ENCODE measurements at places on chromosomes 5 and 9.
A peak's percentile ranks its signal among the peaks of the same experiment; 100 is the strongest.

DNA sequence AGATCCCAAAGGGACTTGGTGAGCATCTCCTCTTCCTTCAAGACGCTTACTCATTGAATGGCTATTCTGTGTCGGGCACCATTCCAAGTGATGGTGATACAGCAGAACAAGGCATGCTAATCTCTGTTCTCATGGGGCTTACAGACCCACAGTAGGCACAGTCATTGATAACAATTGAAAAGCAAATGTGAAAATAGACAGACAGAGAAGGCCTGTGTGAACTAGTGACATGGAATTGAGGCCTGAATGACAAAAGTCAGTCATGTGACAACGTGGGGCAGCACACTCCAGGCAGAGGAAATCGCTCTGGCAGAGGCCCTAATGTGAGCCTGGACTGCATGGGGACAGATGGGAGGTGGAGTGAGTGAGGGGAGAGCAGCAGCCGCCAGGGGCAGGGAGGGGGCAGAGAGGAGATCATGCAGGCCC is 70.7 kb upstream of the CPLX2 start:
- DNase-seq: no peak

DNA sequence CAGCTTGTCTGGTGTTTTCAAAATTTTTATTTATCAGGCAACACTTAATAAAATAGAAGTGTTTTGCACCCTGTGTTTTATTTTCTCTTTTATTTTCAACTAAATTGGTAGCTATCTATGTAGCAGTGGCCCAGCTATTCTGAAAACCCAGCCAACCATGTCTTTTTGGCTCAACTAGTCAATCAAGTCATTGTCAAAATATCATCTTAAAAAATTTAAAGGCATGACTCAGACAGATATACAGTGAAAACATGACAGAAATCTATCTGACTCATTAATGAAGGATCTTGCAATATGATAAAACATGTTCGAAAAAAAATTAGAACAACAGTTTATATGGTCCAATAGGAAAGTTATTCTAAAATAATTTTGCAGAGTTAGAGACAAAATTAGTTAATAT is 75.1 kb downstream of the HSD17B4 start:
- no peak for DNase-seq

- no peak for DNase-seq
These were observed 10.9 kb downstream of the SEC24A start for GRCh38 chr5:134659456-134659855.

DNA sequence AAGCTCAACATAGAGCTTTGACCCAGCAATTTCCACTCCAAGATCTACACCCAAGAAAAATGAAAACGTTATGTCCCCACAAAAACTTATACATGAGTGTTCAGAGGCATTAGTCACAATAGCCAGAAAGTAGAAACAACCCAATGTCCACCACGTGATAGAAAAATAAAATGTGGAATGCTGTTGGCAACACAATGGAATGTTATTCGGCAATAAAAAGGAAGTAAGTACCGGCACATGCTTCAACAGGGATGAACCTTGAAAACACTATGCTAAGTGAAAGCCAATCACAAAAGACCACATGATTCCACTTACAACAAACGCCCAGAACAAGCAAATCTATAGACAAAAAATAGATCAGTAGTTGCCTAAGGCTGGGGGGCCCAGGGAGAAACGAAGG is 6.0 kb downstream of the UBQLN1 start:
- DNase-seq: no peak

- DNase-seq: no peak
These were observed 539 bp downstream of the POC5 start for GRCh38 chr5:75716715-75717081.

DNA sequence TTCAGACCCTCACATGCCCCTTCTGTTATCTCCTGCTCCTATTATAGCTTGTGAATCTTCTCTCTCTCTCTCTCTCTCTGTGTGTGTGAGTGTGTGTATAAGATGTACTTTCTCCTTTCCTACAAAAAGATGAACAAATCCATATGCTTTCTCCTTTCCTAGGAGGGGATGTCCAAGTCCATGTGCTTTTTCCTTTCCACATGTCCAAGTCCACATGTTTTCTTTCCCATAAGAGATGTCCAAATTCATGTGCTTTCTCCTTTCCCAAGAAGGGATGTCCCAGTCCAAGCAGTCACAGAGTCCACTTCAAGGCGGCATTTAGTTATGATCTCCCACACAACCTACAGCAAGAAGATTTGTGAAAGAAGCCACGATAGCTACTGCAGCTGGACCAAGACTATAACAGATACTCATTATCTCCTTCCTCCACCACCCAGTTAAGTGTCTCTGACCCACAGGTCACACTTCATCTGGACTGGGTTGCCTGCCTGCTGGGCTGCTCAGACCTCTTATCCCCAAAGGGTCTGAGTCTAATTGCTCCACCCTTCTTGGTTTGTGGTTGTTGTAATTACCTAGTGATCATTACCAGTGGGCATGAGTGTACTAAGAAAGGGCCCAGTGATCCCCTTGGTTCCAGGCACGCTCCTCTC is 18.4 kb upstream of the FOXI1 start:
- no peak for DNase-seq

GRCh38 chr5:132775476-132775961 is 1.5 kb downstream of the SEPTIN8 start:
- no peak for DNase-seq

GRCh38 chr9:86185872-86186271 is 73.6 kb downstream of the C9orf153 start:
- no peak for DNase-seq

DNA sequence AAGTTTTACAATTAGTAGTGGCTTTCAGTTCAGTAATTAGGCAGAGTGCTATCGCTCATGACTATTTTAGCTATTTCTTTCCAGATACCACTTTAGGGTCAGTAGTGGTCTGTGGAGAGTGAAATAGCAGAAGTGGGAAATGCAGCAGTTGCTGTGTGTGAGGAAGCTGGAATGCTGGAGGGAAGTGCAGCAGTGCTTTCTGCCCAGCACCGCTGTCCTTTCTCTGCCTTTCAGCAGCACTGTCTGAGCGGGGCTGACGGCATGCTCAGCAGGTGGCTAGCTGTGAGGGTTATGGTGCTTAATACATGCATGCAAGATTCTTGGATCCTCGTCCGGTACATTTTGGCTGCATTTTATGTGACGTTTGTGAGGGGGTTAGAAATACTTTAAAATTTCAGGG is 213.9 kb downstream of the PBX3 start:
- DNase-seq: no peak

GRCh38 chr5:131672776-131673175 is 37.7 kb upstream of the RAPGEF6 start:
- DNase-seq: no peak

GRCh38 chr9:126159430-126160060 is 167.1 kb upstream of the MVB12B start:
- DNase-seq: no peak

DNA sequence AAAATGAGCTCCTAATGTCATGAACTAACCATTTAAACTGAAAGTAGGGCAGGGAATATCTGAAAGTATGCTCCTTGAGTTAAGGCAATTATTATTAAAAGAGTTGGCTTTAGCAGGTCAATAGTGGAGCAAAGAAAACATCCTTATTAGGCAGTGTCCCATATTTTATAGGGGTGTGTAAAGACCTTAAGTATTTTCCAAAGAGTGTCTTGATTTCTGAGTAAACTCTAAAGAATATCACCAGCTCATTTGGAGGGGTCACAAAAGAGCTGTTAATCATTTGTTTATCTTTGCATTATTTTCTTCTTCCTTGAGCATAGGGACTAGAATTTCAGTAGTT is 109.3 kb downstream of the MUSK start:
- no peak for DNase-seq

DNA sequence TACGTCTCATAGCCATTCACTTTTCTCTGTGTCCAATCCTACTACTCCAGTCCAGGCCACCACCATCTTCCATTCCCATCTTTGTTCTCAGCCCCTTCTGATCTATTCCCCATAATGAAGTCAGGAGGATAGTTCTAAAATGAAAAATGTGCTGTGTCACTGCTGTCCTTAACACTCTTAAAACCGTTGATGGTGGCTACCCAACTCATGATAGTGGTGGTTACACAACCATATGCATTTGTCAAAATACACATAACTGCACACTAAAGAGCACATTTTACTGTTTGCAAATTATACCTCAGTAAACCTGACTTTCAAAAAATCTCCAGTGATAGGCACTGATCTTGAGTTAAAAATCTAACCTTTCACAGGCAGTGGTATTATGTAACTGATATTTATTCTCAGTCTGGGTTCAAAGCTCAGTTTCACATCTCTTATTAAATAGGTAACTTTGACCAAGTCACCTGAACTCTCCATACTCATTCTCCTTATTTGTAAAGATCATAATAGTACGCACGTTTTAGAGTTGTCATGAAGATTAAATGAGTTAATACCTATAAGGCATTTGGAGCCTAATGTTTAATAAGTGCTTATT is 24.6 kb upstream of the ADRB2 start:
- DNase-seq: no peak

DNA sequence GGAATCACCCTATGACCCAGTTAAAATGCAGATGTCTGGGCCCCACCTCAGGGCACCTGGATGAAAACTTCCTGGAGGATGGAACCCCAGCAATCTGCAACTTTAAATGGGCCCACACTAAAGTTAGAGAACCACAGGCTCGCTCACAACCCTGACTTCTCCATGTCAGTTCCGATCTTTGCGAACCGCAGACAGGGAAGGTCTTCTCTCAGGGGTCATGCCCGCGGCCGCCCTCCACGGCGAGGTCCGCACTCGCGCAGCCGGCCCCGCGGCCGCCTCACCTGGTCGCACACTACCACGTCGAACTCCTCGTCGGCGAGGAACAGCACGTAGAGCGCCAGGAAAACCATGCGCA is 499 bp downstream of the ALG2 start:
- DNase-seq: no peak

DNA sequence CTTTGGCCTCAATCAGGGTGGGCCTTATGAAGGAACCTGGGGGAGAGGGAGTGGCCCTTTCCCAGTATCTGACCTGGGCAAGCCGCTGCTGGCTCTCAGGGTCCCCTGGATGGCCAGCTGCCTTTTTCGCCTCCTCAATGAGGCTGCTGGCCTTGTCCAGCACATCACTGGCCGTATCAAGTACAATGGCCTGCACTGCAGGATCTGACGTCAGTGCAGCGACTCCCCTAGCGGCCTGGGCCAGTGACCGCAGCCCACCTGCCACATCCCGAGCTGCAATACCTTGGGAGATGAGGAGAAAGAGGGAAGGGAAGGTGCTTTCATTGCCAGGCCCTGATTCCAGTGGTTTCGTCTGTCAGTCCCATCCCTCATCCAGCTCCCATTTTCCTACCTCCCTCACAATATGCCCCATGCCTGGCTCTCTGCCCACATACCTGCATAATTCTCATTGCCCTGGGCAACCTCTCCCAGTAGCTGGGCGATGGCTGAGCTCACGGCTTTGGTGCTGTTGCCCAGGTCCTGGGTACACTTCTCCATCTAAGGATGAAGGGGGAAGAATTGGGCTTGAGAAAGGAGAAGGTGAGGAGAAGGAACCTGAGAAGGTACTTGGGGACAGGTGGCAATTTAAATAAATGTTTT is 19.1 kb downstream of the TLN1 start:
- no peak for DNase-seq

GRCh38 chr9:30943446-30944224 is 1440.8 kb upstream of the ACO1 start:
- DNase-seq: no peak

DNA sequence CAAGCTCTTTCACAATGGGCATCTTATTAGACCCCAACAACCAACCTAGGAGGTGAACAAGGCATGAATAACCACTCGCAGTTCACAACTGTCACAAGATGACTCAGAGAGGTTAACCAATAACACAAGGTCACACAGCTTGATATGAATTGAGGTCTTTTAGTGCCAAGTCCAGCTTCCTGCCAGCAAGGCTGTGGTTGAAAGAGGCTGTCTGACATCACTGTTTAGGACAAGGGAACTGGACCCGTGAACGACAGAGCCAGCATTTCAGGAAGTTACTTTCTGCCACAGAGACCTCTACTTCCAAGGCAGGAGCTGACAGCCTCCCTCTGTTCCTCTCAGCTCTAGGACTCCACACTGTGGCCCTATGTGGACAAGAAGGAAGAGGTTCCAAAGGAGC is 53.4 kb upstream of the ALDH1B1 start:
- DNase-seq: no peak

- DNase-seq: peak; percentile 85
These were observed 17.1 kb downstream of the KCTD16 start for GRCh38 chr5:144187699-144188294.

GRCh38 chr9:134913713-134914500 is 3.8 kb downstream of the FCN1 start:
- DNase-seq: no peak

GRCh38 chr5:112126982-112127381 is 292.1 kb downstream of the EPB41L4A start:
- DNase-seq: no peak

DNA sequence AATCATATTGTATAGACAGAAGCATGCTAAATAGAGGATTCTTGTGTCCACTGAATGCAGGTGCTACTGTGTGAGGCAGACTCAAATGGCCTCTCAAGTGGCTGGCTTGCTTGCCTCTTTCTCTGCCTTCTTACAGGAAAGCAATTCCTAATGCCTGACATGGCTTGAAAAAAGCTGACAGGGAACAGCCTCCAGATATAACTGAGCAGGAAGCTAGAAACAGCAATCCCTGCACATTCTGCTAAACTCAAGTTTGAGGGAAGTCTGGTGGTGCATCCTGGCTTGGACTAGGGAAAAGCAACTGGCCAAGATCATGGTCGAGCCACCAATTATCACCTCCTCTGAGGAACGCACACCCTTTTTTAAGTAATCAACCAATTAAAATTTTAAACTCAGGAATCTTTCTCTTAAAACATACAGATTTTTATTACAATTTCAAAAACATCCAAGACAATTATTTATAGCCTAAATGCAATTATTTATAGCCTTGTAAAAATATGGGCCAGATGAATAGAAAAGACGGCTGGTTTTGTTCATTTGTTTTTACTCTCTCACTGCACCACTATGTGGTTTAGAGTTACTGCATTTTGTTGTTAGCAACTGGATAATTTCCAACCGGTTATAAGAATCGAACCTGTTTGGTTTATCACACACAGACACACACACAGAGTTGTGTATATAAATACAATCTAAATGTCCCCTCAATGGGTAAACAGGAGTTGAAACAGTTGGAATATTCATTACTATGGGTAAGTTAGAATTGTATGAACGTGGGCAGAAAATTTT is 290.9 kb upstream of the ANKRD55 start:
- DNase-seq: no peak

- DNase-seq: no peak
These were observed 207.4 kb downstream of the AGTPBP1 start for GRCh38 chr9:85534340-85534739.

Measured in activated CD4-positive, alpha-beta T cell treated with anti-CD3 and anti-CD28 coated beads for 36 hours (primary cell).